GDM1 (cell line): ENCODE measurements at places on chromosomes 16 and 17.

DNA sequence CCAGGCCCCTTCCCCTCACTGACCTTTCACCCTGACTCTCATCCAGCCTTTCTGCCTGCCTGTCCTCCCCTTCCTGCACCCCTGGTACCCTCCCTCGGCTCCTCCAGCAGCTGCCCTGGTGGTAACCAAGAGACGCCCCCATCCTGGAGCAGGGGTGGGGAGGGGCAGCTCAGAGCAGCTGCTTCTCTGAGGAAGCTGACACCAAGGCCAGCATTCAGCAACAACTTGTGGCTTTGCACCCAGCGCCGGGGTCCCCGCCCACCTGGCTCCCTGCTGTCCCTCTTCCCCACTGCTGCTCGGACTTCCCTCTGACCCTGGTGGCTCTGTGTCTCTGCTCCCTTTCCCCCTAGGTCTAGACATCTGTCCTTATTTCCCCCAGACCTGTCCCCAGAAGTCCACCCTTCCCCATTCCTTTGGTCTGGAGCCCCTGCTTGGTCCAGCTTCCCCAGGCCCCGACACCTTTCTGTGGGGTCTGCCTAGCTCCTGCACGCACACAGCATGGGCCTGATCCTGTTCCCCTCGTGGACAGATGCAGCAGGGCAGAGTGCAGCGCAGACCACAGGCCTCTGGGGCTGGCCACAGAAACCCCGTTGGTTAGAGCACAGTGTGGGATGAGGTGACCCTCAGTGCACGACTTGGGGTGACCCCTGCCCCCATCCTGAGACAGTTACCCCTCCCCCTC, 1.2 kb upstream of the ATP2A1 start:
- no peak for DNase-seq

GRCh38 chr17:28338056-28338768, 2.7 kb downstream of the TNFAIP1 start:
- DNase-seq: no peak

GRCh38 chr16:66891360-66891759, 11.0 kb downstream of the PDP2 start:
- DNase-seq: no peak

- peak; percentile 36 for DNase-seq
These were observed 17.3 kb upstream of the SPN start for GRCh38 chr16:29645694-29646187.

GRCh38 chr17:38728290-38728831, 1.8 kb upstream of the CISD3 start:
- peak; percentile 44 for DNase-seq

DNA sequence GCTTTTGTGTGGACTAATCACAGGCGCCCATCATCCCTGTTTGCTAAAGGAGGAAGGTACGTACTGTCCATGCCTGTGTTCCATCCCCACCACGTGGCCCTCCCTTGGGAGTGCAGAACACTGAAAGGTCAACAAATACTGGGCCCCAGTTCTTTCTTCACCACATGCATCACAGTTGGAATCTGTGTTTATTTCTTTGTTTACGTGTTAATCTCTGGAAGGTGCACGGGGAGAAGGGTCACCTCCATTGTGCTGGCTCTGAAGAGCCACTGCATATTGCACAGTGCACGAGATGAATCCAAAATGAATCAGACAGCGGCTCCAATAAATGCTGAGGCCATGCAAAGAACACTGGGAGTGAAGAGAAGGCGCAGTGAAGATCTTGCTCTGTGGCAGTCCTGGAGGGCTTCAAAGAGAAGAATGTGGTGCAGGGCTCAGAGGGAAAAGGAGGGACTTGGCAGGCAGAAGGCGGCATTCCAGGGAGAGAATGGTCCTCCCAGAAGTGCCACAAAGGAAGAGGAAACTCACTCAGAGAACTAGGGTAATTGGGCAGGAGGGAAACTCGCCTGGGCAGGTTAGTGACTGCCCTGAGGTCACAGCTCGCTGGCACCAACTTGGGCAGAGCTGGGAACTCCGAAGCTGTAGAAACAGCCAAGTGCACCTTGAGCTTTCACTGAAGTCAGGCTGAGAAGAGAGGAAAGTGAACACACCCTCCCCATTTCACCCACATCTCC, 3.7 kb downstream of the RPH3AL start:
- DNase-seq: no peak

GRCh38 chr17:22272363-22273146, 580.2 kb downstream of the KCNJ18 start:
- no peak for DNase-seq

GRCh38 chr17:80888276-80889160, 103.1 kb upstream of the CHMP6 start:
- no peak for DNase-seq

GRCh38 chr16:69936751-69937211, 14.4 kb upstream of the CLEC18A start:
- DNase-seq: no peak

- no peak for DNase-seq
These were observed 43.6 kb downstream of the MYH13 start for GRCh38 chr17:10328971-10329923.

GRCh38 chr17:83202002-83203000, 122.9 kb downstream of the METRNL start:
- no peak for DNase-seq

GRCh38 chr16:80536238-80536637, 4.6 kb upstream of the DYNLRB2 start:
- DNase-seq: no peak

DNA sequence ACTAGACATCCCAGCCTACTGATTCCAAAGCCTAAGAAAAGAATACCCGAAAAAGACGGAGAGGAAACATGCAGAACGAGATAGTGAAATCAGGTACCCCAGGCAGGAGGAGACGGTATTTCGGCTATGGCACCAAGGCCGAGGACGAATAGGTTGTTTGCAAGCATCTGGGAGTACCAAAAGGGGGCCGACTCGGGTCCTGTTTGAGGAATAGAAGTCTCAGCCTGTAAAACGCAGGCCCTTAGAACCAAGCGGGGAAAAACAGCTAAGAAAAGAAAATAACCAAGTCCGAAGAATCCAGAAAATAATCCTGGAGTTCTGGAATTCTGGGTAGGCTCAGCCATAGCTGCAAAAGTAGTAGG, 537 bp downstream of the SLC35B1 start:
- no peak for DNase-seq

- DNase-seq: no peak
These were observed 32.3 kb downstream of the FBXO31 start for GRCh38 chr16:87351320-87351698.

GRCh38 chr17:4557626-4558346, 2.6 kb downstream of the GGT6 start:
- no peak for DNase-seq

- no peak for DNase-seq
These were observed 179.3 kb downstream of the TMEM132E start for GRCh38 chr17:34758718-34759117.

DNA sequence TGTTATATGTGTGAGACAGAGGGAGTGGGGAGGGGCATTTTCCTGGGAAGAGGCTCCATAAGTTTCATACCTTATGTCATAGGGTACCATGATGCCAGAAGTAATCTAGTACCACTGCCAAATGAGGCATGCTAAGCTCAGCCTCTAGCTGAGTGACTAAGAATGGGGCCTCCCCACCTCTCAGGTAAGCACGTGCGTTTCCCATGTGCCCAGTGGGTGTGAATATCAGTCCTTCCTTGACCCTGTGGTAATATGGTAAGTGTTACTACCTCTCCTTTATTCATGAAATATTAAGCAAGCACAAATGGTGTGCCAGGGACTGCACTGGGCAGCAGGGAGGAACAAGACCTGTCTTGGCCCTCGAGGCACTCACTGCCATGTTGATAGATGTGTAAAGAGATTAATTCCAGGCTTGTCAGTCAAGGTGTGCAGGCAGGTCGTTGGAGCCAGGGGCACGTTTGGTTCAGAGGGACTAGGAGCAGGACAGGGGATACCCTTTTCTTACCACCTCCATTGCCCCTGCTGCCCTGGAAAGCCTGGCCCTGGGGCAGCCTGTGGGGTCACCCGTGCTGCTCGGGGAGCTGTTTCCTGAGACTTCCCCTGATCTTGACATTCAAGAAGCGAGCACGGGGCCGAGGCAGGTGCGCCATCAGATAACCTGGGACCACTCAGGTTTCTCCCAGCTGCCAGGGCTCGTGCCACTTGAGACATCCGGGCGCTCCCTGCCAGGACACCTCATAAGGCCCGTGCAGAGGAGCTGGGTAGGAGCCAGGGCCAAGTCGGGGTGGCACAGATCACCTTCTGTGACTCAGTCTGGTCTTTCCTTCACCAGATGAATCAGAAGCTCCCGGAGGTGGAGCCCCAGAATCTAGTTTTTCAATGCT, 8.8 kb downstream of the RSAD1 start:
- DNase-seq: no peak

GRCh38 chr17:35740216-35740615, 8.8 kb downstream of the RASL10B start:
- no peak for DNase-seq

DNA sequence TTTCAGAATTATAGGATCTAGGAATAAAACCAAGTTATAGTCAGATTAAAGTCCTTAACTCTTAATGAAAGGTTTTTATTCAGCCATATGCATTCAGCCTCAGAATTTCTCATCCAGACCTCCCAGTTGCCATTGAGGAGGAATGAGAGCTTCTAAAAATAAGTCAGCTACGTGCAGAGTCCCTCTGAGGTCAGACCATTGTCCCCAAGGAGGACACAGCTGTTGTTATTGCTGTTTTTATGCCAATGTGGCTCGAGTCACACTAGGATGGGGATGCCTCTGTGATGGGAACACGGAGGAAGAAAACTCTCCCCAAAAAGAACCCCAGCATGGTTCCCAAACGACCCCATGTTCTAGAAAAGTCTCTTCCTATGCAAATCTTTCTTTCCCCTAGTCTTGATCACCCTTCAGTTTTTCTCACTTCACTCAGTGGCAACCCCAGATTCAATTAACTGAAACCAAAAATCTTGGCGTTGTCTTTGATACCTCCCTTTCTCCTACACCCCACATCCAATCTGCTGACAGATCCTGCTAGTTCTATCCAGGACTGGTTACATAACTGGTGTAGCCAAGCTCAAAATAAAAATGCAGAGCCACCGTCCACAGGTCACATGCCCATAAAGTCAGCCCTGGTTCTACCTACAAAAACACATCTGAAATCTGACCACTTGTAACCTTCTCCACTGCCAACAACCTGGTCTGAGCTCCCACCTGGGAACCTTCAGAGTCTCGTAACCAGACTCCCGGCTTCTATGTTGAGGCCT, 138.2 kb upstream of the ERCC4 start:
- DNase-seq: no peak

DNA sequence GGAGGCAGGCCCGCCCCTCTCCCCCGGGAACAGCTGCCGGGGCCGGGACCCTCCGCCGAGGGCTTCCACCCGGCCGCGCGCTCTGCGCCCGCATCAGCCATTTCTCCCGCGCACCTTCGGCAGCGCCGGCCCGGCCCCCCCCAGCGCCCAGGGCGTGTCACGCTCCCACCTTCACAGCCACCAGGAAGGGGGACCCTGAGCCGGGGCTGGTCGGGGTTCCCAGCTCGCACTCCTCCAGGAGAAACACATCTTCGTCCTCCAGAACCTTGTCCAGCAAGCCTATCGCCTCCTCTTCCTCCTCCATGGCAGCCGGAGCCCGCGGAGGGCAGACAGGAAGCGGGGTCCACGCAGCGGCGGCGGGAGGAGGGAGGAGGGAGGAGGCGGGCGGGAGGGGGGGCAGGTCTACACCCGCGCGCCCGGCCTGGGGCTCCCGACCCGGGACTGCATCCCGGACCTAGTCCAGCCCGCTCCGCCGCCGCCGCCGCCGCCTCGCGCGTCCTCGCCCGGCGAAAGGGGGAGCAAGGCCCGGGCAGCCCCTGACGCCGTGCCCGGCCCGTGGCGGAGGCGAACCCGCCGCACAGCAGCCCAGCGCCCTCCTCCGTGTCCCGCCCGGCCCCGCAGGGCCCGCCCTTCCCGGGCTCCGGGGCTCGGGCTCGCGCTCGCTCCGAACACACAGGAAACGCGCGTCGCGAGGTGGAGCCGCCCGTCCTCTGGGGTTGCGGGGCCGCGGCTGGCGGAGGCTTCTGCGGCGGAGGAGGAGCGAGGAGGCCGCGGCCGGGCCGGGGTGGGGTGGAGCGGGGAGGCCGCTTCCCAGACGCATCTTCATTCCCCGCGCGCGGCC, 70.8 kb downstream of the ABR start:
- no peak for DNase-seq

GRCh38 chr17:17725752-17726457, 44.6 kb downstream of the RAI1 start:
- no peak for DNase-seq

DNA sequence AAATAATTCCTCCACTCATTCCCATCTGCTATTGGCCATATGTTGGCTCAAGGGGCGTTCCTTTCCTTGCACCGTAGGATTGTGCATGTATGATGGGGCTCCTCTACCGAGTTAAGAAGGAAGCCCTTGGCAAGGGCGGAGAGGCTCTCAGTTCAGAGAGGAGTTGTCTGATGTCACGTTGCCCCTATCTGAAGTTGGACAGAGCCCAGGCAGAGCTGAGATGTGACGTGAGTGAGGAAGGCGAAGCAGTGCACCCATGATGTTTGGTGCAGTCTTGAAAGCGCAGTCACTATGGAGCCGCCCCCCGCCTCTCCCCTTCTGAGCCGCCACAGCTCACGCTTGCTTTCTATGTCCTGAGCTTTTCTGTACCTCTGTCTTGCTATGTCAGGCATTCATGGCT, 40.7 kb downstream of the CDH13 start:
- DNase-seq: no peak

DNA sequence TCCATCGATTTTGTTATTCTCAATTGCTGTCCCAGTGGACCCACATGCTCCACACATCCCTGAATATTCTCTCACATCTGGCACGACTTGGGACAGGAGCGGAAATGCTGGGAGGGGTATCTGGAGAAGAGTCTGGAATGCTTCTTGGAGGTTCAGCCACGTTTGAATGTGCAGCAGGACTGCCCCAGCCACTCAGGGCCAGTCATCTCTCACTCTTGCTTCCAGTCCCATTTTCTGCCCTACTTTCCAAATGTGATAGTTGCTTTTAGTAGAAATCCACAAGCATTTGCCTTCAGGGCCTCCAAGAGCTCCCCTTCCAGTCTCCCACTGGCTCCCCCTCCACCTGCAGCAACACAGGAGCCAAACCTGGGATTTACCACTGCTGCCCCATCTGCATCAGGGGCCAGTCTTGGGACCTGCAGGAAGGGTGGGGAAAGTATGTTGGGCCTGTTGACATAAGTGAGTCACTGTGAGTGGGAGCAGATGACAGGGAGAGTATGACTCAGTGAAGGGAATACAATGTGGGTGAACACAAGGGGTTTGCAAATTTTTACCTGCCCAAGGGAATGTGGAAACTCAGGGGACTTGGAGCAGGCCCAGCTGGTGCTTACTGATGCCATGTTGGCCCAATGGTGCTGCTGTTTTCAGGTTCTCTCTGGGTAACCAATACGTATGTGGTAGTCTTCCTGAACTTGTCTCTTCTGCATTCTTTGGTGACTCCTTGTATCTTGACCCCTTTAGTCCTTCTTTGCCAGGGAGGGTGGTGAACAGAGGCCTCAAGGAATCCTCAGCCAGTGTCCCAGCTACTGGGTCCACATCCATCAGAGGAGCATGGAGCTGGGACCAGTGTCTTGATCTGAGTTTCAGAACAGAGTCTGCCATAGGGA, 78.8 kb upstream of the CRHR1 start:
- DNase-seq: no peak

DNA sequence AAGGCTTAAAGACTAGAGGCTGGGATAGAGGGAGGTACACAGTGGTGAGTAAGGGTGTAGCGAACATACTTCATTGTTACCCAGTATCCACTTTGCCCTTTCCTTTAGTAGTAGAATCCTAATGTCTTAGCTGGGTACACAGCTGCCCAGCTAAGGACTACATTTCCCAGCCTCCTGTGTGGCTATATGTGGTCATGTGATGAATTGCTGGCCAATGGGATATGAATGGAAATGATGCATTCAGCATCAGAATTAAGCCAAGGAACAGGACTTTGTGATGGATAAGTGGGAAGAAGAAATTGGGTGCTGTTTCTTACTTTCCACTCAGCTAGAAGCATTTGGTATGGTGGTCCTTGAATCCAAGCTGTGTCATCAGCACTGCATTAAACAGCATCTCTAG, 55.9 kb downstream of the FOXL1 start:
- no peak for DNase-seq
